ENCODE measurements at places on chromosomes 6 and 20.

DNA sequence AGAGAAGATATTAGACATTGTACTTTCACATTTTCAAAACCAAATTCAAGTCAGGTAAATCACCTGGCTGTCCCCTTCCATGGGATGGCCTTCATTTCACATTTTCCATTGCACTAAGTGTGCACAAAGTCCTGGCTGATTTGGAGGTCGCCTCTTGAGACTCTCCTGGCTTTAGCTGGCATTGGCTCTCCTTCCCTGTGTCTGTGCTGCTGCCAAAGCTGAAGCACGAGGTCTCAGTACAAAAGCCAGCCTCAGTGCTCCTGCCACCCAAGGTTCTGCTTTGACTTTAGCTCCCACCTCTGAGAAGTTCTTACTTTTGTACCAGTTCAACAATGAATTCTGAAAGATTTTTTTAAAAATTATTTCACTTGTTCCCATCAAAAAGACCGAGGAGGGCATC is 289.2 kb upstream of the CNR1 start:
- DNase-seq: no peak

DNA sequence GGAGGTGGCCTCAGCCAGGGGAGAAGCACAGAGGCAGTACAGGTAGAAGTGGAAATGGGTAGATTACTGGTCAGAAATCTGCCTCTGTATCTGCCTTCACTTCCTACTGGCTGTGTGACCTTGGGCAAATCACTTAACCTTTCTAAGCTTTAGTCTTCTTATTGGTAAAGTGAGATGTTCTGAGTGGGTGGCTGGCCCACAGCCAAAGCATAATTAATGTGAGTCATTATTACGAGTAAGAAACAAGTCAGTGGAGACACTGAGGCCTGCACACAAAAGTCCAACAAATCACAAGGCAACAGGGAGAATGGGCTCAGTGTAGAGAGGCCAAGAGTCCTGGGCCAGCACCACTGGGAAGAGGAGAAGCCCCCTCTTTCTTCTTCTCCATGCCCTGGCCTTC is 39.1 kb downstream of the NRN1 start:
- DNase-seq: no peak

GRCh38 chr6:149990212-149990660 is 26.5 kb downstream of the ULBP1 start:
- DNase-seq: no peak

DNA sequence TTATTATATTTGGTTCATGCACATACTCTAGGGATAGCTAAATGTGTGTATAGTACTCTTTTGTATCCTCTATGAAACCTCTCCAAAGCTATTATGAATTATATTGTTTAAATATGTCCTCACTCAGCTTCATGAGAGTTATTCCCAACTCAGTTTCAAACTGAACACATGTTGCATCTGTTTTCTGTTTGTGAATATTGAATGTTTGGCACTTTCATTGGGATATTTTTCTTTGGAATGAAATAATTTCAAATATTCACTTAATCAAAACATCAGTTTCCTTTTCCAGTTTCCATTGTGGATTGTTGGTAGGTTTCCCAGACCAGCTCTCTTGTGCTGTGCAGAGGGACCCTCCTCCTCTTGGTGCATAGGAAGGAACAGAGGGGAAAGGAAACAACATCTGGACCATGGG is 46.6 kb downstream of the HDAC2 start:
- no peak for DNase-seq

- DNase-seq: no peak
Observed at GRCh38 chr6:147905711-147906110, 397.2 kb downstream of the SAMD5 start.

- no peak for DNase-seq
Observed at GRCh38 chr20:19456595-19457395, 244.4 kb downstream of the SLC24A3 start.

DNA sequence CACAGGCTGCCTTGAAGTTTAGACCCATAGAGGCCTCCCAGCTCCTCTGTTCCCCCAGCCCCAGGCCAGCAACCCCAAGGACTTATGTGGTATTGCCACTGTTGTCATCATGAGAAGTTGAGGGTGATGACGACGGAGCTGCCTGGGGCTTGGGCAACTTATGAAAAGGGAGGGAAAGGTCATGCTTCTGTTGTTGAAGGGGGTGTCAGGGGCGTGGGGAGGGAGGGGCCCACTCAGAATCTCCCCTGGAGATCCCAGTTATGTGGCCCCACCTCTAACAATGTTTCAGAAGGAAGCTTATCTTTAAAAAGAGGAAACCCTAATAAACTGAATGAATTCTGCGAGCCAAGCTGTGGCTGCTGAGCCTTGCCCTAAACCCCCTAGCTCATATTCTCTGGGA is 4.2 kb downstream of the ADTRP start:
- DNase-seq: no peak

DNA sequence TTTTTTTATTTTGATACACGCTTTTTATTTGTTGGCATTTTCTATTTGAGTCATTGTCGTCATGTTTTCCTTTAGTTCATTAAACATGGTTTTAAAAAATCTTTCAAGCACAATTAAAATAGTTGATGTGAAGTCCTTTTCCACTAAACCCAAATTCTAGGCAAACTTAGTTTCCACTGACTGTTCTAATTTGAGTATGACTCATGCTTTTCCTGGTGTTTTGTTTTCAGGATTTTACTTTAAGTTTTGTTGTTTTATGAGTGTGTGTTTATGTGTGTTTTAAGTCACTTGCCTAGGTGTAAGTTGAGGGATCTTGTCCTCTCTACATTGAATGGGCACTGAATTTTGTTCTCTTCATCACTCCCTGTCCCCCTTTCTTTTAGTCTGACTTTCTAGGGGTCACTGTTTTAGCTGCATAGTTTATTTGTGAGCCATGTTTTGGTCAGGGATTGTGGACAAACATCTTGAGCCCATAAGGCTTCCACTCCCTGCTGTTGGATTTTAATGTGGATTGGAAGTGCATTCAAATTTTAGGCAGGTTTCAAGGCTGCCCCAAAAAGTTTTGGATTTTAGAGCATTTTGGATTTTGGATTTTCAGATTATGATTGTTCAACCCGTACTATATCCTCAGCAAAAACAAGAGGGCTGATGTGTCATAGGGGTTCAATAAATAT is 94.8 kb downstream of the CDYL start:
- no peak for DNase-seq

DNA sequence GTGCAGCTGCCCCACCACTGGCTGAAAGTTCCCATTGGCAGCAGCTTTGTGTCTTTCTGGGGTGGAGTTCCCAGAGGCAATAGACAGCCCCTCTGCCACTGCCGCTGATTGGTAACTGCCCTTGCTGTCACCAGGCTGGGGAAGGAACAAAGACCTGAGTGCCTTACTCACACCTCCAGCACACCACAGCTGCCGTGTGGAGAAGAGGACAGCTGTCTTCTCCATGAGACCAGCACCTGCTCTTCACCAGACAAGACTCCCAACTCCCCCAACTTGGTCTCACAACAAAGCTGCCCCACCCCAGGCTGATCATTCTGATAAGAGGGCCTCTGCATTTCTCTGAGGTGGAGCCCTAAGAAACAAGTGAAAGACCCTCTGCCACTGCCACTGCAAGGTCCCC is 39.7 kb upstream of the PTCHD4 start:
- DNase-seq: no peak

DNA sequence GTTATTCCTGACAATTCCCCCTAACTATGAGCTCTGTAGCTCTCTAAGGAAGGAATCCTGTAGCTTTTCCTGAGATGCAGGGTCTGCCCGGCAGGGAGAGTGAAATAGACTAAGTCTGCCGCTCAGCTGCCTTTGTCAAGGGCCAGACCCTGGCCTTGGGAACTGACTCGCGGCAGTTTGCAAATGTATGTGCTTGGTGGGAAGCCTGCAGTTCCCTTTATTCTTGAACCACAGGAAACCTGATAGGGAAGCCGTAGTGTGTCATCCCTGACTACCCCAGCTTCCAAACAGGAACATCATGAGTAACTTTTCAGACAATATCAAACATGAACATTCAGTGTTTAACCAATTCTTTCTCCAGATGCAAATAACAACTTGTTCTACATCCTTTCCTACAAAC is 78.7 kb upstream of the IFNGR1 start:
- DNase-seq: no peak

GRCh38 chr20:57545927-57546662 is 14.8 kb upstream of the PCK1 start:
- no peak for DNase-seq

DNA sequence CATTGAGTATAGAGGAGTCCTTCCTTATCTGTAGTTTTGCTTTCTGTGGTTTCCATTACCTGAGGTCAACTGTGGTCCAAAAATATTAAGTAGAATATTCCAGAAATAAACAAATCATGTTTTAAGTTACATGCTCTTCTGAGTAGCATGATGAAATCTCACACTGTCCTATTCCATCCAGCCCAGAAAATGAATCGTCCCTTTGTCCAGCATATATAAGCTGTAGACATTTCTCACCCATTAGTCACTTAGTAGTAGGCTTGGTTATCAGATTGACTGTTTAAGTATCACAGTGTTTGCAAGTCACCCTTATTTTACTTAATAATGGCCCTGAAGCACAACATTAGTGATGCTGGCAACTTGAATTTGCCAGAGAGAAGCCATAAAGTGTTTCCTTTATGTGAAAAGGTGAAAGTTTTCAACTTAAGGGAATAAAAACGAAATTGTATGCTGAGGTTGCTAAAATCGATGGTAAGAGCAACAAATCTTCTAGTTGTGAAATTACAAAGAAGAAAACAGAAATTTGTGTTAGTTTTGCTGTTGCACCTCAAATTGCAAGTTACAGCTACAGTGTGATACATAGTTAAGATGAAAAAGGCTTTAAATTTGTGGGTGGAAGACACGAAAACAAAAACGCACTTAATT is 198.6 kb upstream of the SIM1 start:
- DNase-seq: no peak

DNA sequence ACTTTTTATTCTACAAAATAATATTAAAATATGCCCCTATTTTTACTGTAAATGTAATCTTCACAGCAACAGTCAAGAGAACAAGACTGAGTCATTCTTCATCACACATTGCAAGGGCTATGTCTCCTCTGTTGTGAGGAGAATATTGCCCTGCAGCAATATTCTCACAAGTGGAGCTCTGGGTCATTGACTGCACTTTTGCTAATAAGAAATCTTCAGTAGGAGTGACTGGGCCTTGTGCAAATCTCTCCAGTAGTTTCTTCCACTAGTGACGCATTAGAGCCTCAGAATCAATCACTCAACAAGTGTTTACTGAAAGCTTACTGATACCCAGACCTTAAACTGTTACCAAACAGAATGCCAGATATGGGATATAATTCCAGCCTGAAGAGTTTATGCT is 49.1 kb downstream of the LAMA2 start:
- no peak for DNase-seq
